ENCODE measurements at places on chromosomes 4 and X. TPM values are rescaled to one million over a fixed set of nuclear protein-coding genes. Genes with fewer than 3 reads are reported as not detected.

The PAGE2 gene
- total RNA-seq: not detected

The MAOA gene
- total RNA-seq: 12.8 TPM

The CACNA1F gene
- 0.22 TPM for total RNA-seq

The GLOD5 gene
- not detected for total RNA-seq

The MBNL3 gene
- total RNA-seq: 22.6 TPM

The ENPEP gene
- total RNA-seq: 17.6 TPM

The ALB gene
- 1.0 TPM for total RNA-seq

The GPR173 gene
- 13.2 TPM for total RNA-seq

The POF1B gene
- total RNA-seq: 0.18 TPM

The IL13RA2 gene
- 1.5 TPM for total RNA-seq

DNA sequence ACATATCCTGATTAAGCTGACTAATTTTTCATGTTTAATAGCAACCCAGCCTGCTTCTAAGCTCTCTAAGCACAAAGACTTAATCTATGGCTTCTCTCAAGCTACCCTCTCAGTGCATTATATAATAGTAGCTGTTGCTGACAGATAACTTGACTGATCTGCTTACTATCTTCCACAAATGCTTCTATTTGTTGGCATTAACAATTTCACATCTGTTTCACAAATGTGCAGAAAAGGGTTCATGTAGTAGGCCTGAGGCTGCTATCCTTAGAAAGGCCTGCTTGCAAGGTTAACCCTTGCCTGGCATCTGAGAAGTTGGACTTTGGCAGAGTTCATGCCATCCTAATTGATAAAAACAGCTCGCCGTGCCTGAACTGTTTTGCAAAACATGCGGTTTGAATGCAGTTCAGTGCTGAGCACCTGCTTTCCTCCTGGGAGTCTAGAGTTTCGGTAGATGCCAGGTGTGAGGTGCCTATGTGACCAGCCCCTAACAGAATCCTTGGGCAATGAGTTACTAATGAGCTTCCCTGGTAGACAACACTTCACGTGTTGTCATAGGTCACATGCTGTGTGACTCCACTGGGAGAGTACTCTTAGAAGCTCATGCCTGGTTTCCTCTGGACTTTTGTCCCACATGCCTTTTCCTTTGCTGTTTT is 68.4 kb downstream of the NSG1 start:
- no peak for DNase-seq

DNA sequence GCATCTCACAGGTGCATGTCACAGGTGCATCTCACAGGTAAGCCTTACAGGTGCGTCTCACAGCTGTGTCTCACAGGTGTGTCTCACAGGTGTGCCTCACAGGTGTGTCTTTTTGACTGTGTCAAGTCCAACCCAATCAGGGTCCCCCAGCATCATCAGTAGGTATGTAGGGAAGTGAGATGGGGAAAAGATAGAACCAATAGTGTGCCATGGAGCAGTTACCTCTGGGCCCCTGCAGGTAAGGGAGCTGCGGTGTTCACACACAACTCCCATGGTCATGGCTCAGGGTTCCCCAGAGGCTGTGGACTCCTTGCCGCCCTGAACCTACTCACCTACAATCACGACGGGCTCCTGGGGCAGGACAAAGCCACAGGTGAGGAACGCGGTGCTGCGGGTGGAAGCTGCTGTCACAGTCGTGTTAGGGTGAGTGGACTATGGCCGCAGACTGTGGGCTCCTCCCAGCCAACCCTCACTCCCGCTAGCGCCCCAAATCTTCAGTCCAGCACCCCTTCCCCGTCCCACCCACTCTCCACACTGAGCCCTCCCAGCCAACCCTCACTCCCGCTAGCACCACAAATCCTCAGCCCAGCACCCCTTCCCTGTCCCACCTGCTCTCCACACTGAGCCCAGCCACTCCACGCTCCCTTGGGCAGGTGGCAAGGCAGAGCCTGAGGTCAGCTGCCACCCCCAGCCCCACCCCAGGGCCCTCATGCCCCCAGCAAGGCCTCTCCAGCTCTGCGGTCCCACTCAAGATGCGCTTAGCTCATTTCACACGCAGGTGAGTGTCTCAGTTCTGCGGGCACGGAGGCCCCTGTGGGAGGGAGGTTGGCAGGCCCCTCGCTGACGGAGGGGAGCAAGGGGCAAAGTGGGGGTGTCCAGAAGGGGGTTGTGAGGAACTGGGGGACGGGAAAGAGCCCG is 2.1 kb upstream of the PDE6B start:
- DNase-seq: no peak

GRCh38 chr4:131344761-131345160 is 1804.3 kb upstream of the PCDH10 start:
- no peak for DNase-seq

- DNase-seq: no peak
Measured at GRCh38 chr4:125191232-125191631, 123.5 kb upstream of the FAT4 start.

- DNase-seq: no peak
Measured at GRCh38 chrX:37627602-37628001, 56.1 kb downstream of the LANCL3 start.

DNA sequence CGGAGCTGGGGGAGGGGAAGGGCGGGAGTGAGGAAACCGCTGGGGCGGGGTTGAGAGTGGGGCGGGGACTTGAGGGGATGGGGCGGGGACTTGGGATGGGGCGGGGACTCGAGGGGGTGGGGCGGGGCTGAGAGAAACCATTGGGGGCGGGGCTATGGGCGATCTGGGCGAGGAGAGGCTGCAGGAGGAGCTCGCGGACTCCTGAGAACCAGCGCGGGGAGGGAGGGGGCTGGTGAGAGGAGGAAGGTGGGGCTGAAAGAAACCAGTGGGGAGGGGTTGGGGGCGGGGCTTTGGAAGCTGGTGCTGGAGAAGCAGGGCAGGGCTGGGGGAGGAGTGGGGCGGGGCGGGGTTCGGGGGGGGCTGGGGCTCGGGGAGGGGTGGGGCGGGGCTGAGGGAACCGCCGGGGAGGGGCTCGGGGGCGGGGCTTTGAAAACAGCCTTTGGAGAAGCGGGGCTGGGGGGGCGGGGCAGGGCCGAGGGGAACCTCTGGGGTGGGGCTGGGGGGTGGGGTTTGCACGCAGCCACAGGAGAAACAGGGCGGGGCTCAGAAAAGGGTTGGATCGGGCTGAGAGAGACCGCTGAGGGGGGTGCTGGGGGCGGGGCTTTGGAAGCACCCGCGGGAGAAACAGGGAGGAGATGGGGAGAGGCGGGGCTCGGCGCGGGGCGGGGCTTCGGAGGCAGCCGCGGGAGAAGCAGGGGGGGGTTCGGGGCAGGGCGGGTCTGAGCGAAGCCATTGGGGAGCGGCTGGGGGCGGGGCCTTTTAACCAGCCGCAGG is 777 bp upstream of the EOLA2 start:
- peak; percentile 96 for DNase-seq

GRCh38 chr4:78568640-78569305 is 17.2 kb downstream of the ANXA3 start:
- no peak for DNase-seq

DNA sequence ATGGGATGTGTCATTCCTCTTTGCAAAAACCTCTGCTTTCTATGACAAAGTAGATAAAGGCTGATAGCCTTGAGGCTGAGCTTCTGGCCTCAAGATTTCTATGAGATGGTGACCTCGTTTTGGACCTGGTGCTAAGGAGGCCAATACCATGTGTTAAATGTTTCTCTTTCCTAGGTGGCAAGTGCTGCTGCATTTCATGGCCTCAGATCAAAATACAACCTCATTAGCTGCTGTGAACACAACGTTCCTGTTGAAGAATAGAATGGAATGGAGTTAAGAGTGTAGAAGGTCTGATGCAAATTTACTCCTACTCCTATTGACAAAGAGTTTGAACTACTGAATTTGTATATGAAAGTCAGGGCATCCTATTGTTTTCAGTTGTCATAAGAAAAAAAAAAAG is 112.0 kb downstream of the C4orf51 start:
- DNase-seq: no peak

DNA sequence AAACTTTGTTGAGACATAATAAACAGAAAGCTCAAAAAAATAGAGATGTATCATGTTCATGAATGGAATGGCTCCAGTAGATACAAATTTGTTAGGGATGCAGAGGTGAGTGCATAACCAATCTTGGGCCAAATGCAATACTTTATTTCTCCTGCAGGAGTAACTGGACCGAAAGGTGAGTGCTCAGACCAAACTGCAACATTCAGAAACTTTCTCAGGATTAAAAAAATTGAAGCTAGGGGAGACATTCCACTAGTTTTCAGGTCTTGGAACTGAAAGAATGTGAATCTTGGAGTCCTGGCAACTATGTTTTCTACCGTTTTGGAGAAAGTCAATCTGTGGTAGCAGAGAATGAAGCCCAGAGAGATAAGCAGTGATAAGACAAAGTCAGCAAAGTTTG is 21.2 kb upstream of the LCORL start:
- DNase-seq: no peak

DNA sequence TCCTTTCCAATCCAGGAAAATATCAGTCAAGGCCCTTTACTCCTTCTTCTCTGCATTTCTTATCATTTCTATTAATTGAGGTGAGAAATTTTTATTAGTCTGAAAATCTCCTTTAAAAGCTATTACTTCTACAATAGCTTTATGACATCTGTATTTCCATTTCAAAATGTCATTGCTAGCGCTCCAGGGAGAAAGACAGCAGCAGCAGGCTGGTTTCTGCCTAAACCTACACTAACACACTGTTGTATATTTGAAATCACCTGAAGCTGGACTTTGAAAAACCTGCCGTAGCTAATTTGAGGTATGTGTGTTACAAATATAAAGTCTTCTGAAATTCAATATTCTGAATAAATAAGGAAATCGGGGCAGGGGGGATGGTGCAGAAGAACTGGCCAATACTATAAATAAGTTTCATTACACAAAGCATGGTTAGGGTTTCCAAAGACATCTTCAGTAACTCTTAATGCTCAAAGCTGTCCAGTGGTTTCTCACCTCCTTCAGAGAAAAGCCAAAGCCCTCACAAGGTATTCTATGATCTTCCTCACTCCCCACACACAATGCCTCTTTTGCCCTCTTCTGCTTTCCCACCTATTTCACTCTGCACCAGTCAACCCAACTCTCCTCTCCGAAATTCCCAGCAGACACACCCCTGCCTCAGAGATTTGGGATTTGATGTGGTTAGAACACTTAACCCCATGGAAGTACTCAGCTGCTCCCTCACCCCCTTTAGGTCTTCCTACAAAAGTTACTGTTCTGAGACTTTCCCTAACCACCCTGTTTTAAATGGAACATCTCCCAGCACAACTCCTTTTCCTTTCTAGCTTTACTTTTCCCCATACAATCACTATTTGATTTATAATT is 122.7 kb downstream of the PPP3CA start:
- no peak for DNase-seq

DNA sequence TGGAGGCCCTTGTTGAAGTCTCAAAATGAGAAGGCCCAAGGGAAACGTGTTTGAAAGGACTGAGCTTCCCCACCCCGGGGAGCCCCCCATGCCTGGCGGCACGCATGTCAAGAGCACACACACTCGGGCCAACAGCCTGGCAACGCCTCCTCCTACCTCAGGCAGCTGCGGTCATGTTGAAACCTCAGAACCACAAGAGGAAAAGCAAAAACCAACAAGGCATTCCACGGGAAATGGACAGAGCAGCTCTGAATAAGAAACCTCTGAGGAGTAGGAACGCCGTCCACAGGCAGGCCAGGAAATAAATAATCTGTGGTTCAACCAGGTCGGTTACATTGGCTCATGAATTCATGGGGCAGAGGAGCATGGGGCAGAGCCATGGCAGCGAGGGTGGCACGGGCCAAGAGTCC is 95.7 kb upstream of the AFAP1 start:
- no peak for DNase-seq

DNA sequence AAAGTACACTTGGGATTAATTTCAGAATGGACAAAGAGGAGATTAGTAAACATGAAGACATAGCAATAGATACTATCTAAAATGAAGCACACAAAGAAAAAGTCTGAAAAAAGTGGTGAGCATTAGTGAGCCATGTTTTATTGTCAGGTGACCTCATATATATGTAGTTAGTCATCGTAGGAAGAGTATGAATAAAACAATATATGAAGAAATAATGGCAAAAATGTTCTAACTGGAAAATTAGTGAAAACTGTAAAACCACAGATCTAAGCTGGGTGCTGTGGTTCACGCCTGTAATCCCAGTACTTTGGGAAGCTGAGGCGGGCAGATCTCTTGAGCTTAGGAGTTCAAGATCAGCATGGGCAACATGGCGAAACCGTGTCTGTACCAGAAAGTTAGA is 67.9 kb downstream of the RBPJ start:
- no peak for DNase-seq

GRCh38 chrX:24231131-24231540 is 81.6 kb downstream of the ZFX start:
- no peak for DNase-seq

DNA sequence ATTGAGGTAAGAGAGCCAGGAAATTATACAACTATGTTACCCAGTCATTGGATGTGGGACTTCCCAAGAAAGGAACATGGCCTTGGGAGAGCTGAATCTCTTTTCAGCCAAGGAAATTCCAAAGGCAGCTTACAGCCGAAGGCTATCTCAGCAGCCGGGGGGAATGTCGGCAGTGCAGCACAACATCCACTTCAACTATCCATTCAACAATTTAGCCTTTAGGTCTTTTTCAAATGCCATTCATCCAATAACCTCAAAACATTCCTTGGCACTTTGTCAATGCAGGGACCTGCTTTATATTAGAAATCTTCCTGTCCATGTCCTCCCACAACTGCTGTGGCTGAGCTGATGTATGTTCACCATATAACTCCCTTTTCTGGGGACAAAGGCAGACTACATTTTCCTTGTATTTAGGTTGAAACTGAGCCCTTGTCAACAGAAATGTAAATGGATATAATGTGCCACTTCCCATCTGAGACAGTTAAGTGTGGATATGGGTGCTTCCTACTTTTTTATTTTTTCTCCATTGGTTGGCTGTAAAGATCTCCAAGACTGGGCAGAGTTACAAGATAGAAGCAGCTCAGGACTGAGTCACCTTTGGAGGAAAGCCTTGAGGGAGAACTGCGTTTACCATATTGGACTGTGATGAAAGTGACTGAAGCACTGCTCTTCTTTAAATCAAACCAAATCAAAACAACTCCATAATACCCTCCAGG is 94.8 kb downstream of the GPRIN3 start:
- no peak for DNase-seq

- no peak for DNase-seq
Measured at GRCh38 chr4:112156553-112156952, 11.3 kb downstream of the FAM241A start.

GRCh38 chr4:60345392-60345791 is 854.7 kb upstream of the ADGRL3 start:
- DNase-seq: no peak

- DNase-seq: no peak
Measured at GRCh38 chrX:33086886-33087285, 124.5 kb downstream of the DMD start.

GRCh38 chr4:186775902-186776301 is 52.2 kb upstream of the FAT1 start:
- DNase-seq: no peak

GRCh38 chrX:143570782-143571181 is 53.5 kb upstream of the SPANXN3 start:
- DNase-seq: no peak

DNA sequence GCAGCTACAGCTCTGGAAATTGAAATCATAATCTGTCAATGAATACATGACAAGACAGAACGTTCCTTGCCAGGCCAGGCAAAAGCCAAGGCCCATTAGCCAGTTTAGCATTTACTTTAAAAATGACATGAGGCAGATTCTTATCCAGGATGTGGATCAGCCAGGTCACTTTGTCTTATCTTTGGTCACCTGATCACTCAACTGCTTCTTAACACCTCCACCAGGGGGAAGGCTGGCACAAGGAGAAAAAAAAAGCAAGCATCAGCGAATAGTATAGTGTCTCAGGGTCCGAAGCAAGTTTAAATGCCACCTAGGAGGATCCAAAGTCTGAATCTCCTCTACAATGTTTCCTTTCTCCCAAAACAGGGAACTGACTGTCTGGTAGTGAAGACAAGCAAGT is 18.8 kb downstream of the ATP1B4 start:
- DNase-seq: no peak
